ENCODE measurements at places on chromosomes 6 and 20.

GRCh38 chr6:84758486-84758885, 5.9 kb downstream of the TBX18 start:
- DNase-seq: no peak

GRCh38 chr6:44185953-44186634, 27.5 kb downstream of the CAPN11 start:
- no peak for DNase-seq

DNA sequence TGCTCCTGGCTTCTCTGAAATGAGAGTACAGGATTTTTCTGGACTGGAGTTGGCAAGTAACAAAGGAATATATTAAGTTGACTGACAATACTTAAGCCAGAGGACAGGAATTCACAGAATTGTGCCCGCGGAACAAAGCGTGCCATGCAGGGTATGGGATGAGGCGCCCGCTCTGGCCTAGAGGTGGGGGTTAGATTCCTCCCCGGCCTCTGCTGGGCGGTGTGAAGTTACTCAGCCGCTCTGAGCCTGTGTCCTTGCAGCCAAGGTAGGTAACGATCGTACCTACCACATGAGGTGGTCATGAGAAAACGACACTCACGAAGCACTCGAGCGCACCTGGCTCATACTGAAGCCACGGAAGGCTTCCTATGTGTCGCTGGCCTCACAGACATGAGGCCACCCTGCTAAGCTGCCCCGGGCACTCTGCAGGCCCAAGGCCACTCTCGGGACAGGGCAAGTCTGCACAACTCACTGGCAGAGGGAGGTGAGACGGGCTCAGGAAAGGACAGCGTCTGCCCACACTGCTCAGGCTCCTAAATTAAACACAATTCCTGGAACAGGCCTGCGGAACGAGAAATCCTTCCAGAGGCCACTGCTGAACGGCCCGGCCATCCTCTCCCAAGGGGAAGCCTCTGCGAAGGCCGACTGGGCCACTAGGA, 70.8 kb downstream of the PSMG4 start:
- no peak for DNase-seq

DNA sequence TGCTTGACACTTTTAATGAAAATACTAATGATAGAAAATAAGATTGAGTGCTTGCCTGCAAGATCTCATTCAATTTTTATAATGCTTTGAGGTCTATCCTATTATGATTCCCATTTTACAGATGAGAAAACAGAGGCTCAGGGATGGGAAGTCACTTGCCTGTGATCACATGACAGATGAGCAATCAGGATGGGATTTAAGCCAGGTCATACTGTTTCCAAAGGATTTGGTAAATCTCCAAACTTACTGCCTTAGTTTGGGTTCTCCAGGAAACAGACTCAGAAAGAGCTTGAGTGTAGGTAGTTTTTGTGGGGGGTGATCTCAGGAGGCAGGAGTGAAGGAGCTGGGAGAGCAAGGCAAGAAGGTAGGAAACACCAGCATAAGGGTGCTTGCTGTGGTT, 456.3 kb downstream of the MAFB start:
- no peak for DNase-seq

GRCh38 chr20:25150016-25150415, 45.5 kb upstream of the ENTPD6 start:
- DNase-seq: no peak

- no peak for DNase-seq
These were observed 43.9 kb downstream of the OR2B2 start for GRCh38 chr6:27868311-27868710.

DNA sequence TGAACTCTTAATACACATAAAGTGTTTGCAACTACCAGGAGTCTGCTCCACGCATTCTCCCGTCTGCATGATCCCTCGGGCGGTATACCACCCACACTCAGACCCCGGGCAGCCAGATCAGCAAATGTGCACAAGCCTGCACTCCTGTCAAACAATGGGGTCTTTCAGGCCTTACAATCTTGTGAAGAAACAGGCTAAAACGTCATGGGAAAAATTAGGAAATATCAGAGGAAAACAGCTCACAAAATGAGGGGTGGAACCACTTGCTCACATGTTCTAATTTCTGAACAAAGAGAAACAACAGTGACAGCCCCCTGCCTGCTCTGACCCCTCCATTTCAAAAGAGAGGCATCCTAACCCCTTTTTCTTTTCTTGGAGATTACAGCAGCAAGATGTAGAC, 69.4 kb downstream of the BACH2 start:
- no peak for DNase-seq

- peak; percentile 80 for DNase-seq
These were observed at the start of gene LY6G5C for GRCh38 chr6:31680226-31681134. LY6G5C (minus strand) TSS chr6:31681067; CDS start chr6:31680373, 694 bp downstream.

DNA sequence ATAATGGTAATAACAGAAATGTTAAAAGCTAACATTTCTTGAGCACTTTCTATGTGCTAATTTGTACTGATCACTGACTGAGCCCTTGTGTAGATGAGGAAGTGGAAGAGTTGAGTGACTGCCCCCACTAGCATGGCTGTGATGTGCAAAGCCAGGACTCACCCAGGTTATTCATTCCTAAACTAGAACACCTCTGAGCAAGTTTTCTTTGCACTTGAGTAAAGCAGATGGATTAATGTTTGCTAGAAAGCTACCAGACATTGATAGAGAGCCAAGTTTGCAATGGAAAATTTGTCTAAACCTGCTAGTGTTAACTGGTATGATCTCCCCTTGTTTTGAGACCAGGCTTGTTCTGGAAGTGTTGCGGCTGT, 467.4 kb upstream of the PLCB4 start:
- no peak for DNase-seq

DNA sequence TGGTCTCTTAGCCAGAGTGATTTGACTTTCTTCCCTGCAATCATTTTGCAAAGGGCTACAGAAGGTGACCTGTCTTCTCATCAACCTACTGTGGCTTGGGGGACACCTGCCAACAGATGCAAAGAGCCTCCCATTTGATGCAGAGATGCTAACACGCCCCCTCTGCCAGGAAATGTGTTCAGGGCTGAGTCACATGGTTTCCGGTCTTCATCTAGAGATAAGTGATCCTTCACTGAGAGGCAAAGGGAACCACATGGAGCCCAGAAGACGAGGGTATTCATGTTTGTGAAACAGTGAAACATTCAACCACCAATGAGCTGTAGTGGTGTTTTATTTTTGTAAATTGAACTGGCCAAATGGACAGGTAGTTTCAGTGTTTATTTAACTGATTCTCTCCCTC, 109.0 kb upstream of the RIN2 start:
- DNase-seq: no peak

GRCh38 chr20:19212469-19212815, at the start of gene SLC24A3:
SLC24A3 (plus strand) TSS chr20:19212642.
- no peak for DNase-seq

DNA sequence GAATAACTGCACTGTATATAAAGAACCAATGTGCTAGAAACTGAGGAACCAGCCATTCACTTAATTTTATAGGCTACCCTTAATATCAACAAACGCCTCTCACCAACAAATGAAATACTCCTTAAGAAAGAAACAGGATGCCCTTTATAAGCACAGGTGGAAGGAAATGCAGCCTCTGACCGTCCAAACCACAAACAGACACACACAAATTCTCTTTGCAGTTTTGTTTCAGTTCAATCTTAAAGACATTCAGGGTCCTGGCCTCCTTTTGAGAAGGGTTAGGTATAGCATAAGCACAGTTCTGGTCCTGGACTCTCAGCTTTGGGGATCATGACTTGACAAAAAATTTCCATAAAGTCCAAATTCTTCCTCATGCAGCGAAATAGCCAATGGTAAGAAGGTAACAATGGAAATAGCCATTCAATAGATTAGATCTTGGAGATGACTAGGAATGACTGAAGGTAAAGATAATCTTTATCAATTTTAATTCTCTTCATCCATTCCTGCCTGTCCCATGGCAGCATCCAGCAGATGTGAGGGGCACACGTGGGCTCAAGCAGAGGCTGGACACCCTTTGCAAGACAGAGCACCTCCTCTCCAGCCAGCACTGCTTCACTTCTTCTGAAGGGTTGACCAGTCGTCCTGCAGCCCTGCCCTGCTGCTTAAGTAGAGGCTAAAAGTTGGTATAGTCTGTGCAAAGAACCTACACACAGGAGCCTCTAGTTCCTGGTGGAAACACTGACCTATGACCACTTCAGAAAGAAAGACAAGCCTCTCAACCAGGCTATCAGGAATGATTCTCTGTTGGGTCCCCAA, 123.9 kb downstream of the CD83 start:
- DNase-seq: no peak

GRCh38 chr6:42341221-42341620, 110.5 kb downstream of the TRERF1 start:
- DNase-seq: no peak

DNA sequence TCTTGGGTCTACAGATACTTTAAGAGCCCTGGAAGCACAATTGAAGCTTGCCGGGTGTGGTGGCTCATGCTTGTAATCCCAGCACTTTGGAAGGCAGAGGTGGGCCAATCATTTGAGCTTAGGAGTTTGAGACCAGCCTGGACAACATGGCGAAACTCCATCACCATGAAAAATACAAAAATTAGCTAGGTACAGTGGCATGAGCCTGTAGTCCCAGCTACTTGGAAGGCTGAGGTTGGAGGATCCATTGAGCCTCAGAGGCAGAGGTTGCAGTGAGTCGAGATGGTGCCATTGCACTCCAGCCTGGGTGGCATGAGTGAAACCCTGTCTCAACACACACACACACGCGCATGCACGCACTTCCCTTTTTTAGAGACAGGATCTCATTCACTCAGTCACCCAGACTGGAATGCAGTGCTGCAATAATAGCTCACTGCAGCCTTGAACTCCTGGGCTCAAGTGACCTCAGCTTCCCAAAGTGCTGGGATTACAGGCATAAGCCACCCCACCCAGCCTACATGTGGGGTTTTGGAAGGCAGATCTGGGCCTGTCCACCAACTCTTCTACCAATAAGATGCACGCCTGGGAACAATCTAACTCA, 182.5 kb upstream of the JARID2 start:
- DNase-seq: peak; percentile 66

GRCh38 chr6:162485464-162485863, 242.1 kb downstream of the PRKN start:
- no peak for DNase-seq

GRCh38 chr6:70375166-70375565, 38.1 kb upstream of the FAM135A start:
- no peak for DNase-seq
